ENCODE measurements at places on chromosomes 7 and 10.
A peak's percentile ranks its signal among the peaks of the same experiment; 100 is the strongest.

DNA sequence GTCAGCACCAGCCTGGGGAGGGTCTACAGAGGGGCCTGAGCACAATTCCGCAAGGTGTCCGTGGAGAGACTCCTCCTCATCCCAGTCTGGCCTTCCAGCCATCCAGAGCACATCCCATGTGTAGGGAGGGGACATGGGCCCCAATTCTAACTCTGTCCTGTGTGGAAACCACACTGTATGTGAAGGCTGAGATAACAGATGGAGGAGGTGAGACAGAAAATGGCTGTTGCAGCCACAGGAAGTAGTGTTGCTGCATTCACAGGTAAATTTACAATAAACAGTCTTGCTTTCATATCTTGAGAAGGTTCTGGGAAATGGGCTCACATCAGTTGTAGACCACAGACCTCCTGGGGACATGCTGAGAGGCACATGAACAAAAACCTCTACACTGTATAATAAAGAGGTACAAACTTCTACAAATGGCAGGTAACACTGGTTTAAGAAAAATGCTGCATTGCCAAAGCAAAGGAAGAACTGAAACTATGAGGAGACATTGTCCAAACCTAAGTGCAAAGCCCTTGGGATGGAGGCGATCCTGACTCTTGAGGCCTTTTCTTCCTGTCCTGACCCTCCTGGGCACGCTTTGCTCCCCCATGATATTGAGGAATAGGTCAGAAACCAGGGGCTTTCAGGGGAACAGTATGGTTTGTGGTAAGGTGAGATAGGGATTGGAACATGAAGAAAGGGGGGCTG lies 21.6 kb upstream of the GIMAP2 start:
- H3K4me3 ChIP-seq: no peak overlapping the region
- peak overlapping the region; percentile 11 for H3K27ac ChIP-seq
- H3K4me1 ChIP-seq: peaks cover 18% of the 10 kb centered on the region
- H3K27me3 ChIP-seq: peaks cover 3% of the 10 kb centered on the region
- no peak for DNase-seq
- peaks cover 2% of the 10 kb centered on the region for H3K36me3 ChIP-seq

- no peak for DNase-seq
- no peak overlapping the region for H3K27ac ChIP-seq
- H3K36me3 ChIP-seq: peaks cover 16% of the 10 kb centered on the region
- no peaks in the 10 kb centered on the region for H3K27me3 ChIP-seq
- H3K4me3 ChIP-seq: no peak overlapping the region
- peaks cover 16% of the 10 kb centered on the region for H3K4me1 ChIP-seq
These were observed 4.7 kb downstream of the C10orf88 start for GRCh38 chr10:122949296-122949695.

GRCh38 chr7:137266764-137267163 lies 76.8 kb downstream of the PTN start:
- no peaks in the 10 kb centered on the region for H3K4me1 ChIP-seq
- DNase-seq: no peak
- no peak overlapping the region for H3K4me3 ChIP-seq
- no peak overlapping the region for H3K27ac ChIP-seq
- H3K27me3 ChIP-seq: no peaks in the 10 kb centered on the region

DNA sequence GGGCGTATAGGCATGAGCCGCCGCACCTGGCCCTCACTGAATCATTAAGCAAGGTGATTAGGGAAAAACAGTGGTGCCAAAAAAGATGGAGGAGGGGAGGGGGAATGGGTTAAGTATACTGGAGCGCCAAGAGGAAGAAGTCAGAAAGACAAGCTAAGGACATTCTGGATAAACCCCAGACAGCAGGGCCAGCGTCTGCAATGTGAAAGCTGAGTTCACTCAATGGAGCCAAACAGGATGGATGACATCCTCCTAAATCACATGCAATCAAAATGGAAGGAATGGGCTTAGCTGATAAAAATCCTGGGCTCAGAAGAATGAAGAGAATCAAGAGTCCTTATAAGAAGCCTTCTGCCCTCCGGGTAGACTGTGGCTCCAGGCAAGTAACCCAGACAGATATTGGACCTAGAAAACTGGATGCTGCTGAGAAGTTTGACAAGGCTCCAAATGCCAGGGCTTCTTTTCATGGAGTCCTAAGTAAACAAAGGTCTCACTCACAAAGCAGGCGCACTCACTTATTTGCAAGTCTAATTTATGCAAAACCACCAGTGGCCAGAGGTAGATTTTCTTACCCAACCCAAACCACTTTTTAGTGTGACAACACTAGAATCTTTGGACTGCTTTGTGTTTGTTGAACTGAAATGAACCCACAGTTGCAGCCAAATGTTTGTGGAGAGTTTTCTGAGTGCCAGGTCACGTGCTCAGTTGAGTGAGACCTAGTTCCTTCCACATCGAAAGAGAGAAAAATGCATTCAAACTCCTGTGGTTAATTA lies 519.1 kb upstream of the AUTS2 start:
- no peaks in the 10 kb centered on the region for H3K4me1 ChIP-seq
- H3K27me3 ChIP-seq: peaks cover 2% of the 10 kb centered on the region
- peaks cover 3% of the 10 kb centered on the region for H3K36me3 ChIP-seq
- no peak overlapping the region for H3K4me3 ChIP-seq
- no peak overlapping the region for H3K27ac ChIP-seq

- no peak for DNase-seq
- no peak overlapping the region for H3K4me3 ChIP-seq
- no peaks in the 10 kb centered on the region for H3K27me3 ChIP-seq
- peaks cover 15% of the 10 kb centered on the region for H3K36me3 ChIP-seq
- H3K27ac ChIP-seq: peak overlapping the region; percentile 58
- peaks cover 51% of the 10 kb centered on the region for H3K4me1 ChIP-seq
These were observed 37.9 kb downstream of the PIP4K2A start for GRCh38 chr10:22676435-22676834.
